Stimulated activated CD8-positive, alpha-beta memory T cell treated with anti-CD3 and anti-CD28 coated beads, Interleukin-2, amount 100 ng/mL, for 1 hour (primary cell): ENCODE measurements at places on chromosomes 12 and 14.
A peak's percentile ranks its signal among the peaks of the same experiment; 100 is the strongest.

DNA sequence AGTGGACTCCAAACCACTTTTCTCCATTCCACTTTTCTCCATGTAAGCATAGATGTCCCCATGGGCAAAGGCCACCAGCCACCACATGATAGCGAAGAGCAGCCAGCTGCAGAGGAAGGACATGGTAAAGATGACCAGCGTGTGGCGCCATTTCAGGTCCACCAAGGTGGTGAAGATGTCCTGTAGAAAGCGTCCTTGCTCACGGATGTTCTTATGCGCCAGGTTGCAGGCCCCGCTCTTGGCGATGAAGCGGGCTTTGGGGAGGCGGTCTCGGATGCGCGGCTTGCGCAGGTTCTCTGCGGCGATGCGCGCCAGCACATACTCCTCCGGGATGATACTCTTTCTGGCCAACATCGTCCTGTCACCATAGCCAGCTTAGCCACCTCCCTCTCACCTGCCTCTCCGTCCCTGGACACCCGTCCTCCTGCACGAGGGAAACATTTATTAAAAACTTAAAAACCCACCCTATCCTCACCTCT is 1.2 kb downstream of the KCNJ8 start:
- no peak for DNase-seq

DNA sequence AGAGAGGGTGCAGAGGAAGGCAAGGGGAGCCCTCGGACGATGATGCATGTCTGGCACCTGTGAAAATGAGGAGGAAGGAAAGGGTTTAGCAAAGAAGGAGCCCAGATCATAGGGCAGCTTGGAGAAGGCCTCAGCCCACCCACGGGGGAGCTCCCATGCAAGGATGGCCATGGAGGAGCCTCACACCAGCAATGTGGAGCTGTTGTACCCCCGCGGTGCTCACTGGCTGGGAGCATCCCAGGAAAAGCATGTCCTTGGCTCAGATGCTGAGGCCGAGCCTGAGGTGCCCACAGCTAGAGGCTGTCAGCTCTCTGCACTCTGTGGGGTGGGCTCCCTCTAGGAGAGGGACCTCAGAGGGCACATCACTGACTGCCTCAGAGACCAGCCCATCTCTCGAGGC is 622.6 kb downstream of the AACS start:
- DNase-seq, result no peak

DNA sequence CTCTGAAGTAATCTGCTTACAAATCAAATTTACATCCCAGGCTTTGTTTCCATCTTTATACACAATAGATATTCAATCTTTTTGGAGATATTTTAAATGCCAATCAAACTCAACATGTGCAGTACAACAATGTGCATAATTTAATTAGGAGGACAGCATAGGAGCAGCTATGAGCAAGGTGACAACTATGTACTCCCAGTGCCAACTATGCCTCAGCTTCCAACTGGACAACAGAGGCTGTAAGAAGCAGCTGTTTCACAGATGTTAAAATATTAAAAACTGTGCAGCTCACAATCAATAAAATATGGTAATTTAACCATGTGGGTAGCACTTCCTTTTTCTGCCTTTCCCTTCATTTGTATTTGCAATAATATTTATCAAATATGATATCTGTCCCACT is 99.9 kb downstream of the ST8SIA1 start:
- no peak for DNase-seq

GRCh38 chr12:80044694-80045046 is 54.7 kb upstream of the OTOGL start:
- no peak for DNase-seq

- DNase-seq, result no peak
These were observed 236.0 kb downstream of the BCL11B start for GRCh38 chr14:99035712-99036610.

DNA sequence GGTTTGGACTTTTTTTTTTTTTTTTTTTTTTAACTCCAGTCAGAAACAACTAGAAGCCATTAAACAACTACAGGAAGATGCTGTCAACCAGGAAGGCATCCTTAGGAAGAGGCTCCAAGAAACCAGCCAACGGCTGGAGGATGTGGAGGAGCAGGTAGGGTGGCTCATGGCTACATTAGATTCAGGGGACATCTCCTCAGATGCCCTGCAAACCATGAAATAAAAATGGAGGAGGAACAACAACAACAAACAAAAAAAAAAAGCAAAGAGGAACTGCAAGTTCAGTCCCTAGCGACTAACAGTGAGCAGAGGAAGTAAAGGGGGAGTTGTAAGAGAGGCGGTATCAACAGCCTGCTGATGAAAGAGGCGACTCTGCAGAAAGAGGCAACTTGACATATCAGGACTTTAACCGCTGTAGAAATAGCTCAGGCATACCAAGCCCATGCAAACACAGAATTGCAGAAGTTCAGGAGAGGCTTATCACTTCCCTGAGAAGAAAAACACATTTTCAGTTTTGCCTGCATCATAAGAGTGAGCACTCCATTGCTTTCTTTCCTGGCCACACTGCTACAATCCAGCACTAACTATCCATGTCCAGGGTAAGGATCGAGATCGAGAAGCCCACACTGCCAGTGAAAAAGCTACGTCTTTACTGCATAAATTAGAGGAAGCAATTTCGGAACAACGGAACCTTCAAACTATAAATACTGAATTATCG is 103.5 kb upstream of the BCAT1 start:
- DNase-seq, result peak; percentile 10

DNA sequence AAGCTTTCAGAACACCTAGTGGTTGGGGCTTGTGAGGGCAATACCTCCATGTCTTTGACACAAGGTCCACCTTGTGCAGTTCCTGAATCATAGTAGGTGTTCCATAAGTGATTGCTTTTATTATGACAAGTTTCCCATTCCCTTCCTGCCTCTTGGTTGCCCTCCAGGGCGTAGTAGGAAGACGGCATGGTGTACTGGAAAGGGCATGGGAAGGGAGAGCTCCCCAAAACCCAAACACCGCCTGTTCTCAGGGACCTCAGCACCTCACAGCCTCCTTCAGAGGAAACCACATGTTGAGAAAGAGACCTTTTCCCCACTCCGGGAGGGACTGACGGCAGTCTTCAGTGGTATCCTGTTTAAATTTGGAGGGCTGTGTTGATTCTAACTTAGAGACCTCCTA is 21.1 kb downstream of the EVL start:
- no peak for DNase-seq

- no peak for DNase-seq
These were observed 4.3 kb downstream of the CPNE6 start for GRCh38 chr14:24075485-24076301.

DNA sequence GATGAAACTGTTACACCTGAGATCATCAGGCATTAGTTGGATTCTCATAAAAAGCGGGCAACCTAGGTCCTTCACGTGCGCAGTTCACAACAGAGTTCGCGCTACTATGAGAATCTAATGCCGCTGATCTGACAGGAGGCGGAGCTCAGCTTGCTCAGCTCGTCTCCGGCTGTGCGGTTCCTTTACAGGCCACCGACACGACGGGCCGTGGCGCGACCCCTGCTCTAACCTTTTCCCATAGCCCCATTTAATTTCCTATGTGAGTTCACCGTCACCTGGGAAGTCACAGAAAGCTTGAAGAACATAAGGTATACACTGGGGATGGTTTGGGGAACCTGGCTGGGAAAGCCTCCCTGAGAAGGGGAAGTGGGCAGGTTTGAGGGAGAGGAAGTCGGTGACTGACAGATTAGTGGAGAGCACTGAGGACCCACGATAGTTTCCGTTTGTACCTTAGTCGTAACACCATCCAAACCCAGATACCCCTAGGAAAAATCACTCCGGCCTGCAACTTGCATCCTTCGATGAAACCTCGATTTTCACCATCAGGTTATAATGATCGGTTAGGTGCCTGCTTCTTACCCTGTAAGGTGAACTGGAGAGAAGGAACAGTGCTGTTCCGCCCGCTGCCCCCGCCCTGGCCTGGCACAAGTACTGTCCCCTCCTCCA is 2.8 kb upstream of the AAAS start:
- peak; percentile 34 for DNase-seq

DNA sequence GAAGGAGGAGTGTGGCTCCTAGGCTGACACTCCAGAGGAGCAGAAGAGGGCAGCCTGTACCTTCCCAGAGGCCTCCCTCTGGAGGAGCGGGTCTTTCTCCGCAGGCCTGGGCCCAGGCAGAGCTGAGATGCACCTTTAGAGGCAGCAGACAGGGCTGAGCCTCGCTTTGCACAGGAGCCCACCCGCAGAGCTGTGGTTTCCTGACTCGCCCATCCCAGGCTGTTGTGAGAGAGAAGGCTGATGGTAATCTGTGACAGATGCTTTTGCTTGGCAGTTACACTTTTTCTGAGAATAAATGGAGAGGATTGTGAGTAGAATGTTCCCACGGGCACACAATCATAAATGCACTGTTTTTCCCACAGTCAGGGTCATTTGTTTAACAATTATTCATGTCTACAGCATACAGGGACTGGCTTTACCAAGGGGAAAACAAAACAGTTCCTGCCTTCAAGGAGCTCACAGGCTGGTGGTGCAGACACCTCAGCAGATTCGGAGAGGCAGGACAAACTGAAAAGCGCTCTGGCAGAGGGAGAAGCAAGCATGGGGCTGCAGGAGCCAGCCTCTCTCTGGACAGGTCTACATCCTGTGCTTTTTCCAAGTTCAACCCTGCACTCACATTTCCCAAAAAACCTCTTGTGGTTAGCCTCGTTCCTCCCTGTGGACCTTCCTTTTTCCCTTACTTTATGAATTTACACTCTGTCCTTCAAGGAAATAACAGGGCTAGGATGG is 13.9 kb downstream of the EVL start:
- DNase-seq, result peak; percentile 67

DNA sequence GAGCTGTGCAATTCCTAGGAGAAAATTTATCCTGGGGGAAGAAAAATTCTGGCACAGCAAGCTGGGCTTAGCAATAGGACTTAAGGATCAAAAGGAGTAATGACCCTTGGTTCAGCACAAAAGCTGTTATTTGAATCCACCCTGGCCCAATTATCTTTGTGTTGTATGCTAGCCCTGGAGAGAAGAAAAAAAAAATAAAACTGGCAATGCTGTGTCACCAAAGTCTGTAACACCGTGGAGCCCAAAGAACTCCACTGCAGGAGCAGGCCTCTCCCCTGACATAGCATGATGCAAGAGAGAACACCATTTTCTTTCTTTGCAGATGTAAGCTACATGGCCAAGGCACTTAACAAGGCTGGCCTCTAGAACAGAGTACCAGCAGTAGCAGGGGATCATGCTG is 63.0 kb upstream of the ARHGAP5 start:
- DNase-seq, result no peak

GRCh38 chr12:106245767-106246166 is 2.1 kb downstream of the CKAP4 start:
- no peak for DNase-seq

GRCh38 chr14:97924922-97925613 is 1127.9 kb downstream of the VRK1 start:
- no peak for DNase-seq

DNA sequence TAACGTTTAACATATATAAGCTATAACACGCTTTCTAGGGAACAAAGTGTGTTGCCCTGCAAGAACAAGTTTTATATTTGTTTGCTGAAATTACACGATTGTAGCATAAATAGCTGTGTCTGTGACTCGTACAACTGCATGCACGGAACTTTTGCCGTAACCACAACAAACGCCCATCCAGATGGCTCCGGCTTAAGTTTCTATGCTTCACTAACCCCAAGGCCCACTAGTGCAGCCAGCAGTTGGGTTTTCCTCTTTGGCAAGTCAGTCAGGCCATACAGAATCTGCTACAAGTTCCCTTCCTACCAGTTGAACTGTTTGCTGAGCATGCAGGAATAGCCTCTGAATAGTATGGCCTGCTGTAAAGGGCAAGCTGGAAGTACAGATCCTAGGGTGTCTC is 12.1 kb downstream of the CSRP2 start:
- DNase-seq, result no peak

DNA sequence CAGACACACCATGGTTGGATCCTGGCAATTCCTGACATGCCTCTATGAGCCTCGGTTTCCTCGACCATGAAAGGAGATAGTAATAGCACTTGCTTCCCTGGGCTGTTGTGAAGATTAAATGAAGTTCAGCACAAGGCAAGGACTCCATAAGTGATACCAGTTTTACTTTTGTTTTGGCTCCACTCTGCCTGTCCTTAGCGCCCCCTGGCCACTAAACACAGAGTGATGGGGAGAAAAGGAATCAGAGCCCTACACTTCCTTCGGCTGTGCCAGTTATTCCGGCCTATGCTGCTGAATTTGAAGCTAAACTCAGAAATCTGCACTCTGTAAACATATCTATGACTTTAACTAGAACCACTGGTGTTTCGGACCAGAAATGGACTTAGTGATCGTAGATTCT is 173.8 kb downstream of the C12orf75 start:
- no peak for DNase-seq

DNA sequence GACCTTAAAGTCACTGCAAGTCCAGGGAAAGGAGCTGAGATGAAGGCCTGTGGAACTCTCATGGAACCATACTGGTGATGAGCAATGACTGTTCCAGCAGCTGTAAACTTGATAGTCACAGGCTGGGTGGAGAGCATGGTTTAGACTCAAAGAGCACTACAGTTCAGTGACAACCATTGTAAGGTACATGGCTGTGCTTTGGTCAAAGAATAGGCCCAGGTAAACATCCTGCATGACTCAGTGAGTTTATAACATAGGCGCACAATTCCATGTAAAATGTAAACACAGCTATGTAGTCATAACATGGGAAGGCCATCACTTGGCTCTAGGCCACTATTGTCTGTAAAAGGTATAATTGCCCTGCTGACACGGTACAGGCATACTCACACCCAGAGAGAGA is 119.3 kb upstream of the FSCB start:
- no peak for DNase-seq

GRCh38 chr14:77180726-77181602 is 634 bp upstream of the TMEM63C start:
- DNase-seq, result no peak

GRCh38 chr14:59018978-59019377 is 169.5 kb upstream of the DAAM1 start:
- DNase-seq, result no peak

GRCh38 chr12:74598819-74599218 is 61.2 kb downstream of the ATXN7L3B start:
- DNase-seq, result no peak

DNA sequence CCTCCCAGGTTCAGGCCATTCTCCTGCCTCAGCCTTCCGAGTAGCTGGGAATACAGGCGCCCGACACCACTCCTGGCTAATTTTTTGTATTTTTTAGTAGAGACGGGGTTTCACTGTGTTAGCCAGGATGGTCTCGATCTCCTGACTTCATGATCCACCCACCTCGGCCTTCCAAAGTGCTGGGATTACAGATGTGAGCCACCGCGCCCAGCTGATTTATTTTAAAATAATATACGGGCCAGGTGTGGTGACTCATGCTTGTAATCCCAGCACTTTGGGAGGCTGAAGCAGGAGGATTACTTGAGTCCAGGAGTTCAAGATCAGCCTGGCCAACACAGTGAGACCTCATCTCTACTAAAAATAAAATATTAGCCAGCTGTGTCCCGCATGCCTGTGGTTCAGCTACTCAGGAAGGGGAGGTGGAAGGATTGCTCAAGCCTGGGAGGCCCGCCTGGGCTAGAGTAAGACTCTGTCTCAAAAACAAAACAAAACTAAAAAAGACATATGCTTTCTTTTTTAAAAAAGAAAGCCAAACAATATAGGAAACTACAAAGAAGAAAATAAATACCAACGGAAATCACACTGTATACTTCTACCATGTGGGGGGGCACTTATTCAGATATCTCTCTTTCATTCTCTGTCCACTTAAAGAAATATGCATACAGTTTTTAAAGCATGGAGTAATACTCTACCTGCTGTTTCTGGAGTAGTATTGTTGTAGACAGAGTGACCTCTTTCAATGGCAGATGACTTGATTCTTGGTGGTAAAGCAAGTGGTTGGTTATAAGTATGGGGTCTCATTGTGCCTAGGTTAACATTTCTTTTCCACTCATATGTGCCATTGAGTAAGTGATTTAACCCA is 930 bp upstream of the MIA2 start:
- no peak for DNase-seq
